ENCODE measurements at places on chromosomes 16 and 17.

DNA sequence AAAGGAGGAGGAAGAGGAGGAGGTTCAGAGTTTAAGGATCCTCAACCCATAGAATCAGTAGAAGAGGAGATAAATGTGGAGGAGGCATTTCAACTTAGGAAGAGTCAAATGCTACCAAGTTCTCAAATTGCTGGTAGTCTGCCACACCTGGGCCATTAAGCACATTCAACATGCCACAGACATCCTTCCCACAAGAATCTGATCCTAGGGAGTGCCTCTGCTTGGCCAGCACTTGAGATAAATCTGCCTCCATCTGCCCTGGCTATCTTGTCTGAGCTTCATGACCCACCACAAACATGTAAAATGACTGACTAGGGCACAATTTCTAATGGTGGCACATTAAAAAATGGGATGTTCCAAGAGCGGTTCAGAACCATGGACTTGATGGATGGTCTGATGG, 37.3 kb upstream of the AXIN2 start:
- DNase-seq = no peak

- DNase-seq = no peak
Measured at GRCh38 chr16:28265822-28266221, 26.5 kb upstream of the SBK1 start.

DNA sequence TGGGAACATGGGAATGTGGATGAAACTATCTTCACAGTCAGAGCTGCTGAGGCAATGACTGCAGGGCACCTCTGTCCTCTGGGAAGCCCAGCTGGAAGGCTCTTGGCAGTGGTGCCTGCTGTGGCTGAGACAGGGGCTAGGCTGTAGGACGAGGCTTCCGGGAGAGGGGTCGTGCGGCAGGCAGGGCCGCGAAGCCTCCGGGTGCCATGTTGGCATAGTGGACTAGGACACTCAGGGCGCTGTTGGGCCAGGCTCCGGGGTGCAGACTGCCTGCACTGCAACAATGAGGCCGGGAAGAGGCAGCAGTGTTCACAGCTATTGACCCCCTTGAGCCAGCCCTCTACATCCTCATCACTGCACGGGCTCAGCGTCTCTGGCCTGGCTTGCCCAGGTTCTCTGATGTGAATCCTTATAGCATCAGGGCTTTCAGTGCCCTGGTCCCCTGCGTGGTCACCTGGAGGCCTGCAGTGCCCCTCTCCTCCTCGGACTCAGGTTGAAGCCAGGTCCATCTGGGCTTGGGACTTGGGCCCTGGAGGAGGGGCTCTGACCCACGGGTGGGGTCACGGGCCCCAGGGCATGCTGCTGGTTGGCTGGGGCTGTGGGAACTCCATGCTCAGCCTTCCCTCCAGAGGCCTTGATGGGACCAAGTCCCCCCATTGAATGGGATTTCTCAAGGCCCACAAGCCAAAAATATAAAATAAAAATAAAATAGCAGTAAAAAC, 91.6 kb downstream of the TNFRSF13B start:
- no peak for DNase-seq

- DNase-seq = no peak
Measured at GRCh38 chr16:5979905-5980550, 882.4 kb upstream of the EEF2KMT start.

- no peak for DNase-seq
Measured at GRCh38 chr17:40466298-40466971, 23.2 kb downstream of the IGFBP4 start.

DNA sequence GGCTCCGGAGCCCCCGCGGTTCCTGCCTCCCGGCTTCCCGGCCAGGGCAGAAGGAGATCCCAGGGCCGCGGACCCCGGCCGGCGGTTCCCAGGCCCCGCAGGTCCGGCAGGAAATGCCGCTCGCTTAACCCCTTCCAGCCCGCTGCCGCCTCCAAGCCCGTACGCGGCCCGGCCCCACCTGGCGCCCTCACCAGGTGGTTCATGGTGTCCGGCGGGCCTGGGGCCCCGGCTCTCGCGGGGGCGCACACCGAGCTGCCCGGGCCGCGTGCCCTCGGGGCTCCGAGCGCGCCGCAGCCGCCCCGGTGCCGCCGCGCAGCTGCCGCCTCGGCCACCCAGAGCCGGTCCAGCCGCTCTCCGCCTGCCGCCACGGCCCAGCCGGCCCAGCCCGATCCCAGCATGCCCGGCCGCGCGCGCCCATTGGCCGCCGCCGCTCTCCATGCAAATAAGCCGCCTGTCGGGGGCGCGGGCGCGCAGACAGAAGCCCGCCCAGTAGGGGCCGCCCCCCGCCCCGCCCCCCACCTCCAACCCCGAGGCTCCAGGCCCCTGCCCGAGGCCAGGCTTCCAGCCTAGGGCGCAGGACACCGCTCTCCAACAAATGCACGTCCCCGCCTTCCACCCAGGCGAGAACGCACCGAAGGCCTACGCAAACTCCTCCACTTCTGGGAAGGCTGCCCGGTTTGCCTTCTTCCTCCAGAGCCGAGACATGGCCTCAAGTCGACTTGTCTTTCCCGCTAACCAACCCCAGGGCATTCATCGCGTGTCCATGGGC, at the start of gene BCAR1:
Gene BCAR1, minus strand, starts transcription at position 345 of the 769 bp plus-strand sequence. Its CDS starts 142 bp downstream, at position 203.
- peak; percentile 58 for DNase-seq

- DNase-seq = peak; percentile 78
Measured at GRCh38 chr16:70395345-70395901, 43.5 kb downstream of the ST3GAL2 start.

GRCh38 chr17:44105941-44106340, 17.5 kb downstream of the HDAC5 start:
- DNase-seq = no peak

DNA sequence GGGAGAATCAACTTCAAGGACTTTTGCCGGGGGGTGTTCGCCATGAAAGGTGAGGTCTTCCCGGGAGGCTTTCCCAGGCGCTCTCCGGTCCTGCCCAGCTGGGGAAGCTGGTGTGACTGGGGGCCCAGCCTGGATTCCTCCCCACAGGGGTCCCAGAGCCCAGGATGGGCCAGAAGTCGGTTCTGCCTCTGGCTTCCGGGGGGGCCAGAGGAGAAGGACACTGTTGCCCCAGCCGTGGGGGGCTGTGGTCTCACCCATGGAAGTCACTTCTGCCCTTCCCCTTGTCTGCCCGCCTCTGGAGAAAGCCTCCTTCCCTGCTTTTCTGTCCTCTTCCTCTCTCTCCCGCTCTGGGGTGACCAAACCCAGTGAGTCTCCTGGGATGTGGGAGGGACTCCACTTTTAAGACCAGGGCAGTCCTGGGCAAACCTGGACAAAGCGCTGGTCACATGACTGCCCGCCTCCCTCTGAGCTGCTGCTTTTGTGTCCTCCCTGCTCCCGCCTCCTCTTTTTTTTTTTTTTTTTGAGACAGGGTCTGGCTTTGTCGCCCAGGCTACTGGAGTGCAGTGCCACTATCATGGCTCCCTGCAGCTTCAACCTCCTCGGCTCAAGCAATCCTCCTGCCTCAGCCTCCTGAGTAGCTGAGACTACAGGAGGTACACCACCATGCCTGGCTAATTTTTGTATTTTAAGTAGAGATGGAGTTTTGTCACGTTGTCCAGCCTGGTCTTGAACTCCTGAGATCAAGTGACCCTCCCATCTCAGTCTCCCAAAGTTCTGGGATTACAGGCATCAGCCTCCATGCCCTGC, 40.6 kb downstream of the RAB11FIP4 start:
- DNase-seq = no peak

- DNase-seq = no peak
Measured at GRCh38 chr16:79175286-79176057, 425.1 kb downstream of the MAF start.

DNA sequence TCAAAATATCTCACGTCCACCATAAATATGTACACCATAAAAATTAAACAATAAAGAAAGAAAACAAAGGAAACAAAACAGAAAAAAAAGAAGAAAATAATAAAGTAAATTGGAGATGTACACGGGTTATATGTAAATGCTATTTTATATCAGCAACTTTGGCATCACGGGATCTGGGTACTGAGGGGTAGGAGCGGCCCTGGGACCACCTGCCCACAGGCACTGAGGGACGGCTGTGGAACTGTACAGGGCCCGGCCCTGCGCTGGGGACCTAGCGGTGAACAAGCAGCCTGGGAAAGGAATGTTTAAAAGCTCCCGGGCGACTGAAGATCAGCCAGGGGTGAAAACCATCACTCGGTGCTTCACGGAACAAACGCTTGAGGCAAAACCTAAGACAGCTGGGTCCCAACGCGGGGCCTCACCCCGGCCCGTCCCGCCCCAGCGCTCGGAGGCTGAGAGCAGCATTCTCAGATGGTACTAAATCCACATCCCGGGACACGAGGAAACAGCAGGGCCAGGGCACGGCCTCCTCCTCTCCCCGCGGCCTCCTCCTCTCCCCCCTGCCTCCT, 31.2 kb downstream of the NXN start:
- no peak for DNase-seq

GRCh38 chr16:3950343-3951193, 70.1 kb upstream of the CREBBP start:
- no peak for DNase-seq

DNA sequence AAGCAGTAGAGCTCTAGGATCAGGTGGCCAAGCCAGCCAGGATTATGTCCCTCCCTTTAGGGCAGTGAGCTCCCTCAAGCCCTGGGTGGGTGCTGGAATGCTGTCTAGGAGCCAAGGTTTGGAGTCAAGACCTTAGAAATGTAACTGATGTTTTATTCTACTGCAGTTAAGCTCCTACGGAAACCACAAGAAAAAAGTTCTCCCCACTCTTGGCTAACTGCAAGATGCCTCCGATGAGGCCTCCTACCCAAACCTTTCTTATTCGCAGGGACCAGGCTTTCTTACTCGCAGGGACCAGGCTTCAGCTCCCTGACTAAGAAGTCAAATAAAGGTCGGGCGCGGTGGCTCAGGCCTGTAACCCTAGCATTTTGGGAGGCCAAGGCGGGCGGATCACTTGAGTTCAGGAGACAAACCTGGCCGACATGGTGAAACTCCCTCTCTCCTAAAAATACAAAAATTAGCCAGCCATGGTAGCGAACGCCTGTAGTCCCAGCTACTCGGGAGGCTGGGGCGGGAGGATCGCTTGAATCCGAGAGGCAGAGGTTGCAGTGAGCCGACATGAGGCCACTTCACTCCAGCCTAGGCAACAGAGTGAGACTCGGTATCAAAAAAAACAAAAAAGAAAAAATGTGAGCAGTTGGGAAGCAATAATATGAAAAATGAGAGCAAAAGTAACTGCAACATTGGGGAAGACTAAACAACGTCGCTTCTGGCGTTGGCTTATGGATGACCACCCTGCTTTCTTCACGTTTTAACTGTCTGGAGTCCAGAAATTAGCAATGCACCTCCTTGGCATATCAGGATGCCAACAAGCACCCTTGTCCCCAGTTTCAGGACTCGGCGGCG, 31.7 kb upstream of the ARL4D start:
- DNase-seq = peak; percentile 43

DNA sequence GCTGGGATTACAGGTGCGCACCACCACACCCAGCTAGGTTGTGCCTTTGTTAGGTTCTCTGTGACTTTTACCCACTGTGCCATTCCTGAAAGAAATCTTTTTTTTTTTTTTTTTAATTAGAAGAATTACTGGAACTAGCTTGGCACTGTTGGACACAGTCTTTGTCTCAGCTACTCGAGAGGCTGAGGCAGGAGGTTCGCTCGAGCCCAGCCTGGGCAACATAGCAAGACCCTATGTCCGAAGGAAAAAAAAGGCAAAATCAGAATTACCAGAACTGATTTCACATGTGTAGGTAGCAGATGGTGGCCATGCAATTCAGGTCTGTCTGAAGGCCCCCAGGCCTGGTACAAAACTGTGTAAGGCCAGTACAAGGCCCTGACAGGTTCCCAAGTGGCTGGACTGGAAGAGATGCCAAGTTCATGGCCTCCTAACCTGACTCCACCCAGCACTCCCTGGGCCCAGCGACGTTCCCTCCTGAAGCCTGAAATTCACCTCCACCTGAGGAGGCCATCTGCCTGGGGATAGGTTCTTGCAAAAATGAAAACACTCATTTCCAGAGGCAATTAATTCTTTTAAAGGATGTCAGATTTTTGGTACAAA, 23.0 kb downstream of the CARHSP1 start:
- DNase-seq = no peak

- no peak for DNase-seq
Measured at GRCh38 chr17:19403021-19403420, 8.0 kb upstream of the RNF112 start.

GRCh38 chr16:82111944-82112343, 58.1 kb downstream of the MPHOSPH6 start:
- no peak for DNase-seq

DNA sequence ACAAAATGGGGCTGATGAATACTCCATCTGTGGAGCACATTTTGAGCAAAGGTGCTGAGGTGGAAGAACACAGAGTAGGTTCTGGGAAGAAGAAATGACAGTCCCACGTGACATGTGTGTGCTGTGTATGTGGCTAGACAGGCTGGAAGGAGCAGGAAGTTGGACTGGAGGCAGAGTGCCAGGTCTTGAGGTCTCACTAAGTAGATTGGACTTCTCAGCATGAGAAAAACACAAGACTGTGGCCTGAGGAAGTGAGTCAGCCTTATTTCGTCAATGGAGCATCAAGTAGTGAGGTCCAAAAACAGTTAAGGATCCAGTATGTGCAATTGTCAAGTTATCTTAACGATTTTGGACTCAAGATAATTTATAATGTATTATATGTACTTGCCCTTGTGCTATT, 736.5 kb downstream of the KCNJ2 start:
- DNase-seq = no peak

- no peak for DNase-seq
Measured at GRCh38 chr17:48043176-48043575, 5.0 kb upstream of the NFE2L1 start.

- no peak for DNase-seq
Measured at GRCh38 chr16:80667251-80667560, 126.4 kb downstream of the DYNLRB2 start.

DNA sequence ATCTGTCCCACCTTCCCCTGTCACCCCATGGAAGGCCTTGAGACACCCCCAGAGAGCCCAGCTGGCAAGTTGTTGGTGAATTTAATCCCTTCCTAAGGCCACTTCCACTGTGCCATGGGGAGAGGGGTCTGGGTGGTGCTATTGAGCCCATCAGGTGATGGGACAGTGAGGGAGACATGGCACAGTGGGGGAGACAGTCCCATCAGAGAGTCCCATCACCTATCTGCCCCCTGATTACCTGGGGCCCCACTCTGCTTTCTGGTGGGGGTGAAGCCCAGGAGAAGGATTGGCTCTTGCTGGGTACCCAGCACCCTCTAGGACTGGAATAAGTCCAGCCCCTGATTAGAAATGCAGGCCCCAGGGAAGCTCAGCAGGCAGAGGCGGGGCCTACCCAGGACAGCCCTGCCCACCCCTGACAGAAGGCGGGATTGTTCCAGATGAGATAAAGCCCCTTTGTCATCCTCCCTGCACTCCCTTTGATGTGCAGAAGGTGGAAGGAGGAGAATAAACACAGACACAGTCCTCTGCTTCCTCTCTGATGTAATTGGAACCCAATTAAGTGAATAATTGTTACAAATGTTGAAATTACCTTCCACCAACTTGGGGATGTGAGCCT, 18.9 kb downstream of the TMEM132E start:
- DNase-seq = no peak

Measured in activated T-cell treated with anti-CD3 and anti-CD28 coated beads, Interleukin-2, amount 50 U/mL, for 24 hours (primary cell).